ENCODE measurements at places on chromosomes 7 and 10.

- peak; percentile 31 for DNase-seq
Observed at GRCh38 chr10:4372601-4373000, 453.4 kb upstream of the AKR1E2 start.

DNA sequence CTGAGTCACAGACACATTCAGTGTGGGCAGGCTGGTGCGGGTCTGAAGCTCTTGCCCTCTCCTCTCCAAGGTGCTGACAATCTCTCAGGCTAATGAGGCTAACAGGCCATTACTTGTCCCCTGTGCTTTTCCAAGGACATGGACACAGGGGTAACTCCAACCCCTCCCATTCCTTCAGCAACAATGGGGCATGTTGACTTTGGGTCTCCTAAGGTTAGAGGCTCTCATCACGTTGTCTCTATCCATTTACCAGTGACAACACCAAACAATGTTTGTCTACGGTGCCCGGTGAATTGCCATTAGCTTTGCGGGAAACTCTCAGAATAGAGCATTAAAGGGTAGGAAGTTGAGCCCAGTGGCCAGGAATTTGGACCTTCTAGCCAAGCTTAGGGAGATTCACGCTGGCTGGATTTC is 101.6 kb upstream of the TNS3 start:
- DNase-seq = no peak

- no peak for DNase-seq
Observed at GRCh38 chr10:23345861-23346260, 1.3 kb upstream of the C10orf67 start.

GRCh38 chr7:158240801-158241200 is 346.8 kb downstream of the PTPRN2 start:
- no peak for DNase-seq

DNA sequence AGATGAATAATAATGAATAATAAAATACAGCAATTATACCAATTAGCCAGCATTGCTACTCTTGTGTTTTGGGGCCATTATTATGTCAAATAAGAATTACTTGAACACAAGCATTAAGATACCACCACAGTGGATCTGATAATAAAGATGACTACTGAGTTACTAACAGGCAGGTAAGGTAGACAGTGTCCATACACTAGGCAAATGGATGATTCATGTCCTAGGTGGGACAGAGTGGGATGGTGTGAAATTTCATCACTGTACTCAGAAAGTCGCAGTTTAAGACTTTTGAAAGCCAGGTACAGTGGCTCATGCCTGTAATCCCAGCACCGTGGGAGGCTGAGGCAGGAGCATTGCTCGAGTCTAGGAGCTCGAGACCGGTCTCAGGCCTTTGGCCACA is 8.7 kb upstream of the UNC5B start:
- no peak for DNase-seq

DNA sequence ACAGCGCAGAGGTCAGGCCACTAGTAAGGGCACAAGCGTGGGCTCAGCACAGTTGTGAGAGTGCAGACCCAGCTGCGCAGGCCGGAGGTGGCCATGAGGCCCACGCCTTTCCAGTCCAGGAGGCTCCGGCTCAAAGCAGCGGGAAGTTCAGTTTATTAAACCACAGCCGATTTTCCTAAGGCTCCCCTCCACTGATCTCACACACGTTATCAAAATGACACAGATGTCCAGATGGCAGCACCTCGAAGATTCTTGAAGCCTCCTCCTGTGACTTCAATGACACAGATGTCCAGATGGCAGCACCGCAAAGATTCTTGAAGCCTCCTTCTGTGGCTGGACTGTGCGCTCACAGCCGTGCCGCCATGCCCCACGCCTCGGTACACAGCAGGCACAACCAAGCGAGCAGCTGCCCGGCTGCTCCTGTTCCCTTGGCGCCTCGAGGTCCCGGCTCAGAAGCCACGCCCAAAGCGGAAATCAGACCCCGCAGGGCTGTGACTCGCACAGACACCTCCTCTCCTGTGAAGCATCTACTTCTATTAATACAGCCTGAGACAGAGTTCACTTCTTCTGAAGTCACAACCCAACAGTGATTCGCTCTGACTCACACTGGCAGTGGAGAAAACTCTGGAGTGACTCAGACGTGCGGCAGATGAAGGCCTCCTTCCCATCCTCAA is 122.7 kb downstream of the MAD1L1 start:
- DNase-seq = peak; percentile 95

DNA sequence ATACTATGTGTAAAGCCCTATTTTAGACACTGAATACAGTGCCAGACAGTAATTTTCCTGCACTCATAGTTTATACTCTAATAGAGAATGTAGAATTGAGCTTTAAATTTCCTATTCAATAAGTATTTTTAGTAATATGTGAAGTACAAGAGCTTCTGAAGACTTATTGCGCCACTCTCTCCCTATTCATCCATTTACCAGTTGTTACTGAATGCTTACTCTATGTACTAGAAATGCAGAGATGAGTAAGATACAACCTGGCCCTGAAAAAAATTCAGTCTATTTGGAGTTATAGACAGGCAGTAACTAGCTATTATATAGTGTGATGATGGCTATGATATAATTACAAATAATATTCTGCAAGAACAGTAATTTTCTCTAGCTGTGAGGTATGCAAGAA is 98.8 kb downstream of the ADK start:
- no peak for DNase-seq

DNA sequence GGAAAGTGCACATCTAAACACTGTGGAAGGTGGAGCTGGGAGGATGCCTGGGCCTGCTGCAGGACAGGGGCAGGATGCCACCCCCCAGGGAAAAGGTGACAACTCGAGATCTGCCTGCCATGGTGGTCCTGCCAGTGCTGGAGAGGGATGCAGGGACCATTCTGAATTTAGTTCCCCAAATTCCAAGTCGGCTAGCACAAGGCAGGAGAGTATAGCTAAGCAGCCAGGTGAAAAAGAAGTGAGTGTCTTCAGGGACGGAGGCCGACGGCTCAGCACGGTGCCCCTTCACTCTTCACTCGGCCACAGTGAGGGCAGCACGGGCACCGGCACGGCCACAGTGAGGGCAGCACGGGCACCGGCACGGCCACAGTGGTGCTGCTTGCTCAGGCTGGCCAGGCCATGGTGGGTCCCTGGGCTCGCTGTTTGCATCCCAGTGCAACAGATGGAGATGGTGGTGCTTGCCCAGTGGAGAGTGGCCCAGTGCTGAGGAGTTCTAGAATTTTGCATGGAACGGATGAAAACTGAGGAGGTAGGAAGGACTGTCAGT is 161.3 kb upstream of the SHH start:
- no peak for DNase-seq

DNA sequence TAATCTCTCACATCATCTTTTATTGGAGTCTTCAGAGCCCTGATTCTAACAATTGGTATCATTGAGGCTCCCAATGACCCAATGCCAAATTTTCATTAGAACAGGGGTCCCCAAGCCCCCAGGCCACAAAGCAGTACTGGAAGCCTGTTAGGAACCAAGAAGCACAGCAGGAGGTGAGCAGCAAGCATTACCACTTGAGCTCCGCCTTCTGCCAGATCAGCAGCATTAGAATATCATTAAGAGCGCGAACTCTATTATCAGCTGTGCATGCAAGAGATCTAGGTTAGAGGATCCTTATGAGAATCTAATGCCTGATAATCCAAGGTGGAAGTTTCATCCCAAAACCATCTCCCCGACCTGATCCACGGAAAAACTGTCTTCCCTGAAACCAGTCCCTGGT is 23.1 kb downstream of the KIF5B start:
- DNase-seq = no peak

DNA sequence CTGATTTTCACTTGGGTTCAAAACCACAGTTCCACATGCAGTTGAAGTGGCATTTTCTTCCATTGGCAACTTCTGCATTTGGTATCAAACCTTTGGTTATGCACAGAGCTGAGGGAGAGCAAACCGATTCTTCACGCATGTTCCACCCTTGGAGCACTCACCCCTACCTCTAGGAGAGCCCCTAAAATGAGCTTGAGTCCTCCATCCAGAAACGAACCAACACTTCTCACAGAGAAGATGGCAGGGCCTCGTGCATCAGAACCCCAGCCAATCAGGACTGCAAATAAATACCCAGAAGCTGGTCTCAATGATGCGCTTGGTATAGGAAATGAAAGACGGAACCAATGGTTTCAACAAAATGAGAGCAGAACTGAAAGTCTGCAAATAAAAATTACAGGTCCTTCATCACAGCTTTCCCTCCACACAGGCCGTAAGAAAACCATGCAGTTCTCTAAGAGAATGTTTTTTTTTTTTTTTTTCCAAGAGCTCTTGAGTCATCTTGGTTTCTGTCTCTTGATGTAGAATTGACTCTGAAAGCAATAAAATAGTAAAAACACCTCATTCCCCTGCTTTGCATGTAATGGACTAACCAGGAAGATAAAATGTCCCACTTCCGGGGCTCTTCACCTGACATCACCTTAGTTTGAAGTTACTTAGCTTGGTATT is 23.9 kb downstream of the KLF6 start:
- no peak for DNase-seq

DNA sequence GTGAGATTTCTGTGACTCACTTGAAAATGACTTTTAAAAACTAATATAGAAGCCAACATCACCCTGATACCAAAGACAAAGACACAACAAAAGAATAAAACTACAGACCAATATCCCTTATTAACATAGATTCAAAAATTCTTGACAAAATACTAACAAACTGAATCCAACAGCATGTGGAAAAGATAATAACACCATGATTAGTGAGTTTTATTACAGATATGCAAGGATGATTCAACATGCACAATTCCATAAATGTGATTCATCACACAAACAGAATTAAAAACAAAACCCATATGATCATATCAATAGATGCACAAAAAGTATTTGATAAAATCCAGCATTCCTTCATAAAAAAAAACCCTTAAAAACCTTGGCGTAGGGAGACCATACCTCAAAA is 6.5 kb downstream of the MGAM start:
- no peak for DNase-seq

DNA sequence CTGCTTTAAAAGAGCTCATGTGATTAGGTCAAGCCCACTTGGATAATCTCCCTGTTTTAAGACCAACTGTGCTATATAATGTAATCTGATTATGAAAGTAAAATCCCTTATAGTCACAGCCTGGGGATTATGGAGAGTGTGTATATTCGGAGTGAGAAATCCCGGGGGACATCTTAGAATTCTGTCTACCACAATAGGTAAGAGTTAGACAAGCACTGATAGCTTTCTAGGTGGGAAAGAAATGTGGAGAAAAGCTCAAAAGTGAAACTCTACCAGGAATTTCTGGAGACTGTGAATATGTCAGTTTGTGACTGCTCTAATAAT is 2.9 kb upstream of the VCL start:
- no peak for DNase-seq

GRCh38 chr10:82091413-82091812 is 216.4 kb downstream of the NRG3 start:
- DNase-seq = no peak

DNA sequence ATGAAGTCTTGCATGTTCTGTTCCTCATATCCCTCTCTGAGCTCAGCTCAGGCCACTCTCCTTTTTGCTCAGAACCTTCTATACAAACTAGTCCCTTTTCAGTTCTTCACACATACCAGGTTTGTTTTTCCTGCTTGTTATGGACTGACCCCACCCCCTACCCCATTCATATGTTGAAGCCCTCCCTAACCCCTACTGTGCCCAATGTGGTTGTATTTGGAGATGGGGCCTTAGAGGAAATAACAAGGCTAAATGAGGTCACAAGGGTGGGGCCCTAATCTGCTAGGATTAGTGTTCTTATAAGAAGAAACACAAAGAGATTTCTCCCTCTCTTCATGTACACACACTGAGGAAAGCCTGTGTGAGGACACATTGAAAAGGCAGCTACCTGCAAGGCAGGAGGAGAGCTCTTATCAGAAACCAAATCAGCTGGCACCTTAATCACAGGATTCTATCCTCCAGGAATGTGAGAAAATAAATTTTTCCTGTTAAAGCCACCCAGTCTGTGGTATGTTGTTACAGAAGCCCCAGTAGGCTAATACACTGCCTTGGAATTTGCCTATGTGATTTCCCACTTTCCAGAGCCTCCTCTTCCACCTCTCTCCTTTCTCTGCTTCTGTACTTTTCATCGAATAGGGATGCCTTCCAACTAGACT is 67.3 kb upstream of the DNAJB12 start:
- DNase-seq = no peak

DNA sequence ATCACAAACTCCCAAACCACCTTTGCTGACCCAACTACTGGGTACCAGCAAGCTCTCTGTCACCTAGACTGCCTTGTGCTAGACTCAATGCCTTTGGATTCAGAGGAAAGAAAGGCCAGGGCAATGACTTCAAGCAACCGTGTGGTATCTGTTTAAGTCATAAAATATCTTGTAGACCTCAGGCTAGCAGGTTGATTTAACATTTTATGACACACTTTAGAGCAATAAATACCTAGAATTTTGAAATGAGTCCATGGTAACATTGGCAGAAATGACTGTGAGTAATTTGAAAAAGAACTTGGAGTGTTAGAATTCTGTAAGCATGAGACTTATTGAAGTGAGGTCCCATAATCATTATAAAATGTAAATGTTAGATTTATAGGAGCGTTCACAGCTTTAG is 87.2 kb downstream of the TWIST1 start:
- DNase-seq = no peak

DNA sequence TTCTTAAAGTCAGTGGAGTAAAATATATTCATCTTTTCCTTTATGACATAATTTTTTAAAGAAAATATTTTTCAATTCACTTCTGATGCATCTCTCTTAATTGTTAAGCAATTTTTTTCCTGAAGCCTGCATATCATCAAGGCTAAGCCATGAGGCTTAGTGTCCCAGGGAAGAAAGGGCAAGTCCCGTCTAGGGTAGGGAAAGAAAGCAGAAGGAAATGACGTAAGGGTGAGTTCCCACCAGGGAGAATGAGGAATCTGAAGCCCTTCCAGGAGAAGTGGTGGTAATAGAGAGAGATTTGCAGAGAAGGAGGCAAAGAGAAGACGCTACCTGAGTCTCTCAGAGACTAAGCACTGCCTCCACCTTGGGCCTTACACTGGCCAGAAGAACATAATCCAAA is 96.8 kb upstream of the NFE2L3 start:
- DNase-seq = no peak

GRCh38 chr10:93126483-93127052 is 52.9 kb downstream of the CYP26A1 start:
- no peak for DNase-seq

DNA sequence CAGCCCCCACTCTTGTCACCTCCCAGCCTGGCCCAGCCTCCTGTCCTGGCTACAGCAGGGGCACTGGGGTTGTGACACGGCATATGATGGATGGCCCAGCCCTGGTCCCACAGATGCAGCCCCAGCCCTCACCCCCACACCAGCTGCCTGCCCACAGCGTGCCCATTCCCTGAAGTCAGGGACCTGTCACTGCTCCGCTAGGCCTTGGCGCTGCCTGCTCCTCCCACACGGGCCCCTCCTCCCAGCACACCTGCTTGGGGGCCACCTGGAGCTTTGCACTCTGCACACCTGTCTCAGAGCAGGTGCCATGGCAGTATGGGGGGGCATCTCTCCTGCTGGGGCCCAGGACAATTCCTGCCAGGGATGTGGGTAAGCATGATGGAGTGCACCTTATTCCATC is 3.5 kb downstream of the GCK start:
- DNase-seq = no peak

GRCh38 chr7:35261041-35261440 is 7.1 kb upstream of the TBX20 start:
- no peak for DNase-seq

All from hepatic stellate cell (primary cell).